ENCODE measurements at places on chromosomes 3 and 15. TPM values are rescaled to one million over a fixed set of nuclear protein-coding genes. Genes with fewer than 3 reads are reported as not detected.

KIF7 gene
- not detected for polyA plus RNA-seq

PLXNB1 gene
- polyA plus RNA-seq = 0.37 TPM

FOXB1 gene
- not detected for polyA plus RNA-seq

IRAK2 gene
- 10.0 TPM for polyA plus RNA-seq

ATP13A5 gene
- polyA plus RNA-seq = not detected

DPPA2 gene
- polyA plus RNA-seq = not detected

CCR8 gene
- polyA plus RNA-seq = not detected

GNB4 gene
- 36.3 TPM for polyA plus RNA-seq
